ENCODE measurements at places on chromosomes 16 and 17.

DNA sequence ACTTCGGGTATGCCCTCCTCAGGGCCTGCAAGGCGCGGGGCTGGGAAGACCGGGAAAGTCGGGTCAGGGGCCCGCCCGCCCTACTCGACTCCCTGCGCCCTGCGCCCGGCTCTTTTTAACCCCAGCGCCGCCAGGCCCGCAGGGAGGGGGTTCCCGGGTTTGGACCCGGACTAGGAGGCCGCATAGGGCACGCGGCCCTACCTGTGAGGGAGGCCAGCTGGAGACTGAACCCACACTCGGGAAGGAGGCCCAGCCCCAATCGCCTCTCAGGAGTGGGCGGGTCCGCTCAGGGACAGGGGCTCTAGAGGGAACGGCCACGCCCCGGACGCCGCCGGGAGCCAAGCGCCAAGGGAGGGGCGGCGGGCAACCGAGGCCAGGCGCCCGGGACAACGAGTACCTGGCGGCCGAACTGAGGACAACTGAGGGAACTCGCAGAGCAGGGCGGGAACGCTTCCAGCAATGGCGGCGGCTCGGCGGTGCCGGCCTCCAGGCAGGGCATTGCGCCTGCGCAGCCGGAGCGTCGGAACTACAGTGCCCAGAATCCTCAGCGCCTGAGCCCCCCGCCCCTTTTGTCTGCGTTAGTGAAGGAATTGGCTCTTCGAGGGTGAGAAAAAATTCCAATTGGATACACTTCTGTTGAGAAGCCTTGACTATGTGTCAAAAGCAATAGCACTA is at the start of gene ZNF624:
TSS of gene ZNF624 (minus strand) at position 484 of the 675 bp plus-strand sequence.
- peak; percentile 70 for DNase-seq

DNA sequence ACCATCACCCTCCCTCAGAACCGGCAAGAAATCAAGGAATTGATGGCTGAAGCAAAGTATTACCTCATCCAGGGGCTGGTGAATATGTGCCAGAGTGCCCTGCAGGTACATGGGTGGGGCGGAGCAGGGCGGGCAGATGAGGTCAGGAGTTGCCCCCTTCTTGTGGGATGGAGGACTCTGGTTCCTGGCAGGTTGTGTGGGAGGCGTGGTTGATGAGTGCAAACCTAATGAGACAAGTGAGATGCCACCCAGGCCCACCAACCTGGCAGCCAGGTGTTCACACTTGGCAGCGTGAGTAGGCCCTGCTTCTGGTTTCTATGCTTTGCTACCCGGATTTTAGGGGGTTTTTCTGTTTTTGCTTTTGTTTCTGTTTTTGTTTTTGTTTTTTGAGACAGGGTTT is 4.8 kb downstream of the TNFAIP1 start:
- no peak for DNase-seq

- no peak for DNase-seq
Measured at GRCh38 chr17:7417056-7417655, 3.0 kb upstream of the SPEM1 start.

- DNase-seq: no peak
Measured at GRCh38 chr16:1789643-1790045, 3.9 kb downstream of the IGFALS start.

- DNase-seq: no peak
Measured at GRCh38 chr16:11045846-11046245, 101.5 kb downstream of the CLEC16A start.

GRCh38 chr17:43219746-43220380 is 8.2 kb downstream of the TMEM106A start:
- no peak for DNase-seq

DNA sequence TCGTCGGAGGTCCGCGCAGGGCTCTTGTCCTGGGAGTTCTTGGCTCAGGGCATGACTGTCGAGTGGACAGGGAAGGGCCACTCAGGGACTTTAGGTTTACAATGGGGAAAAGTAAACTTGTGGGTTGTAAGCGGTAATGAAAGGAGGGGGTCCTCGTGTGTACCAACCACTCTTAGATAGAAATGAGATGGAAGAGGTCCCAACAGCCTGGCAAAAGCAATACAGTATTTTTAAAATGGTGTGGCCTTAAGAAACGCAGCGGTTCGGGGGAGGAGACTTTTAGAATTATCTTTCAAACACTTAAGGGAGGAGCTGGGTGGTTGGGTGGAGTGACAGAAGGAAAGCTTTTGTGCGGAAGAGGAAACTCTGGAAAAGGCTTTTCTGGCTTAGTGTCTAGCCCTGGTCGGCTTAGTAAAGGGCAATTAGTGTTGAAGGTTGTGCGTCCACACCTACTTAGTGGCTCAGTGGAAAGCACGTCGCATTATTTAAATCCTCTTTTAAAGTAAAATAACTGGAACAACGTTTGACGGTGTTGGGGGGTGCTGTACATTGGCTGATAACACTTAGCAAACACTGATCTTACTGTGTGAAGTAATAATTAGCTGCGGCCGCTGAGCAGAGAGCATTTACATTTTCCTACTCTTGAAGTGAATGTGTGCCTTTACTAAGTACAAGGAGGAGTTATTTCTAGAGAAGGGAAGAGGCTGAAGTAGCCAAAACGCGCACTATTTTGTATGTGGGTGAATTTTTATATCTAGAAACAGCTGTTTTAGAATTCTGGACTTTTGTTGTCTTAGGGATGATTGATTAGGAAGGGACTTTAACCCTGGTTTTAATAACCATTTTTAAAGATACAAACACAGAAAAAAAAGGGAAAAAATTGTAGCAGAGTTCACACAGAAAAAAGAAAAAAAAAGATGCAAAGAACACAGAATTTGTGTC is 1.0 kb downstream of the WSB1 start:
- peak; percentile 86 for DNase-seq

DNA sequence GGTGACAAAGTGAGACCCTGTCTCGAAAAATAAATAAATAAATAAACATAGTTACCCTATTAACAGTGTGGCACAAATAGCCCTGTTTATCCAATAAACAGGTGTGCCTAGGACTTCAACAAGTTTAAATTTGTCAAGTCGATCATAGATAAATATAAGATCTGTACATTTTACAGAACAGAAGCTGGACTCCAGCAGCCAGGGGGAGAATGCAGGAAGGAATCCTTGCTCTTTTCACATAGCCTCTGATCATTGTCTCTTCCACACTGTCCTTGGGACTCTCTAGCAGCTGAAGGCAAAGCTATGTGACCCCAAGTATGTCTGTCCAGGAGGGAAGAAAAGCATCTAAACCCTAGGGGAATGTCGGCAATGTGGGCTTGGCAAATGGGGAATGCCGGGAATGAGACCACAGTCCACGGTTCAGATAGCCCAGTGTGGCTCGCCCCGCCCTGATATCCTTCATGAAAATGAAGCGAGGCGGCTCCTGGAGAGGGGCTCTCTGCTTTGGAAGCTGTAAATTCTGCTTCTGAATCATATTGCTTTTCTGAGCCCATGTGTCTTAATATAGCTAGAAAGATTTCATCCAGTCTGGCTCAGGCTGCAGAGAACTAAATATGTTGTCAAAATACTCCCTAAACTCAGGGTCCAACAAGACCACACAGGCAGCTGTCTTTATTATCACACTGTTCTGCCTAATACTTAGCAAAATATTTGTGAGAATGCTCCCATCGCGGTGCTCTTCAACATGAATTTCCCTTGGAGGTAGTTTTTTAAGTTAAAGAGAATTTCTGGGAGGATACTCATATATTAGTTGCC is 24.9 kb upstream of the GRB2 start:
- DNase-seq: peak; percentile 74

GRCh38 chr17:5630434-5630833 is 46.1 kb upstream of the NLRP1 start:
- no peak for DNase-seq

- no peak for DNase-seq
Measured at GRCh38 chr17:32822996-32823395, 53.9 kb downstream of the MYO1D start.

GRCh38 chr16:24988129-24988518 is 27.0 kb downstream of the ARHGAP17 start:
- no peak for DNase-seq
